ENCODE measurements at places on chromosomes 6 and 20.
A peak's percentile ranks its signal among the peaks of the same experiment; 100 is the strongest.

- no peak for DNase-seq
Observed at GRCh38 chr6:80363501-80364122, 257.1 kb downstream of the BCKDHB start.

- no peak for DNase-seq
Observed at GRCh38 chr6:95119927-95120326, 457.4 kb upstream of the MANEA start.

GRCh38 chr6:147366290-147366689, 142.2 kb upstream of the SAMD5 start:
- no peak for DNase-seq

GRCh38 chr6:156395276-156395675, 381.9 kb upstream of the ARID1B start:
- DNase-seq: no peak

DNA sequence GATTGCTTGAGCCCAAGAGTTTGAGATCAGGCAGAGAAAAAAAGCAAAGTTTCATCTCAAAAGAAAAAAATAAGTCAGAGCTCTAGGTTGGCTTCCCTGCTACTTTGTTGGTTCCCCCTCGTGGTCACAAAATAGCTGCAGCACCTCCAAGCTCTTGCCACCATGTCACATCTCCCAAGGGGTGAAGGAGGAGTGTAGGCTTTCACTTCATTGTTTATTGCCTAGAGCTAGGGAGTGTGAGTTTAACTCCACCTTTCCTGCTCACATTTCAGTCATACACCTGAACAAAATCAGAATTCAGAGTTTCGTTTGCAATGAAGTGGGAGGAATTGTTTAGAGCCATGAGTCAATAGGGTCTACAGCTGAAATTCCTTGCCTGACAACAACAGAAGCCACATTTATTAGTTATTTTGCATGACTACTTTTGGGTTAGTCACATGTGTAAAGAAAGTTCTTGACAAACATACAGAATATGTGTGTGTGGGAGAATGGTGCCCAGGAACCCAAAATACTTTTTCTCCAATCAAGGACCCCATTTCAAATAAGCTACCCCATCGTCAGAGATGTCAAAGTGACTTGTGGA, 56.2 kb upstream of the UFL1 start:
- no peak for DNase-seq

DNA sequence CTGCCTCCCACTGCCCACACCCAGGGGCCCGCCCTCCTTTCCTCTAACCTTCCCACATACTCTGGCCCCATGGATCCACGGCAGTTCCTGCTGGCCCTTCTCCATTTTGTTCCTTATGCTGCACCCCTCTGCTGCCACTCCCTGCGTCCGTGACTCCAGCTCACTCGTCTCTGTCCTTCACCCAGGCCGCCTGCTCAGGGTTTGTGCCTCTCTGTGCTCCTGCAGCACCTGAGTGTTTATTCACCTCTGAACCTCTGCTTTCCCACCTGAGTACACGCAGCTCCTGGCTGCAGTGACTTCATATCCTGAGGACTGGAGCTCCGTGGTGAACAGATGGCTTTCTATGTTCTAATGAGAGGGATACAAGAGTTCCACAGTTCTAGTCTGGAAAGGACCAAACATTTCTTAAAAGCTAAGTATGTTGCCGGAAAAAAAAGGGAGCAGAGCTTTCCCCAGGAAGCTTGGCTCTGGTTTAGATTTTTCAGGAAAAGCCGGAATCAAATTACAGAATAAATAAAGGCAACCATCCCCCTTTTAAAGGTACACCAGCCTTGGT, 1.5 kb upstream of the GNRH2 start:
- DNase-seq: no peak

DNA sequence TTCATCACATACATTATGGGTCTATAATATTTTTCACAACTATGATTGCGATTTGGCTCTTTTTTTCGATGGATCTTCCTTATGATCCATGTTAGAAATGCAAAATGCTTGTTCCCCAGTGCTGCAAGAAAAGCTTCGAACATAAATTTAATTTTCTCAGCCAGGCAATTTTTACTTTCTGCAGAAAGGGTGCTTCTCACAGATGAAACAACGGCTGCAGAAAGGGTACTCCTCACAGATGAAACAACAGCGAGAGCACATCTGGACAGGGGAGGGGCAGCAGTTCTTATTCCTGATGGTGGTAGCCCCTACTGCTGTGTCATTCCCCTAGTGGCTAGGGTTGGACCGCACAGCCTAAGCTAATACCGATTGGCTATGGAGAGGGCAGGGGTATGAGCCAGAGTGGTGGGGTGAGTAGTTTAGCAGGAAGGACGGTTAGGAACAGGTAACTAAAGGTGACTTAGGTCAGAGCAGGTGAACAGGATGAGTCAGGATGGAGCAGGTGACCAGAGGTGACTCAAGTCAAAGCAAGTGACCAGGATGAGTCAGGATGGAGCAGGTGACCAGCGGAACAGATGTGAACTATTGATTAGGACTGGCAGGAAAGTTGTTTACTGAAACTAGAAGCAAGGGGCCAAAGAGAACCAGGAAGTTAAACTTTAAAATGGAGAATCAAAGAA, 13.4 kb upstream of the TREML4 start:
- no peak for DNase-seq

GRCh38 chr20:688809-689212, 13.2 kb upstream of the SCRT2 start:
- peak; percentile 58 for DNase-seq

- no peak for DNase-seq
Observed at GRCh38 chr6:15744818-15745402, 82.1 kb upstream of the DTNBP1 start.

DNA sequence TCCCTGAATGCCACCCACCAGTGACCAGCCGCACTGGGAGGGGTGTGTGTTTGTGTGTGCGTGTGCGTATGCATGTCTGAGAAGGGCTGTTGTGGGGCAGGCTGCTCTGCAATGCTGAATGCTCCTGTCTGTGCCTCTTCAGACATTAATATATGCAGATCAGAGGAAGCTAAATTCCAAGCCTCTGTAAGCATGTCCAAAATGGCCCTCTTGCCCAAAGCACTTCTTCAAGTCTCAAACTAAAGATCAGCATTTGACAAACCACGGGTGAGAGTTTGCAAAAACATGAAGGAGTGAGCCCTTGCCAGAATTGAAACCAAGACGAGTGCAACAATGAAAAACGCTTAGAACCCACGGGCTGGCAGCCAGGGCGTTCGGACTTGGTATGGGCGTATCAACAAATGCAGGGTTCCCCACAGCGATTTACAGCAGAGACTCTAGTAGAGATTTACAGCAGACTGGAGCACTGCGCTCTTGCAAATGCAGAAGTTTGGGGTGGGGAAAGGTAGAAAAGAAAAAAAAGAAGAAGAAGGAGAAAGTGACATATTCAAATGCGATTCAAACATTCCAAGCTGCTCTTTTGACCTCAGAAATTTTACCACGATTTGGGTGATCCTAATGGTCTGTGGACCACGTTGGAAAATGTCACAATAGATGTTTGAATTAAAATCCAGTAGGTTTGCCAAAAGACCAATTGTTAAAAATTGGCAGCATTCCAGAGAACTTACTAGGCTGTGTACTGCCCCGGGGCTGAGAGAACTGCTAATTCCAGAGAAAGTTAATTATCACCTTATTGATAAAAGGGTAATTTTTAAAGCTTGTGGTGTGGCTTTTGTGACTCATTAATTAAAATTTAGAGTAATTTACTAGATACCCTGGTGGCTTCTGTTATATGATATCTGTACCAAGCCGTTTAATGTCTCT, 3.5 kb downstream of the SCML4 start:
- no peak for DNase-seq

DNA sequence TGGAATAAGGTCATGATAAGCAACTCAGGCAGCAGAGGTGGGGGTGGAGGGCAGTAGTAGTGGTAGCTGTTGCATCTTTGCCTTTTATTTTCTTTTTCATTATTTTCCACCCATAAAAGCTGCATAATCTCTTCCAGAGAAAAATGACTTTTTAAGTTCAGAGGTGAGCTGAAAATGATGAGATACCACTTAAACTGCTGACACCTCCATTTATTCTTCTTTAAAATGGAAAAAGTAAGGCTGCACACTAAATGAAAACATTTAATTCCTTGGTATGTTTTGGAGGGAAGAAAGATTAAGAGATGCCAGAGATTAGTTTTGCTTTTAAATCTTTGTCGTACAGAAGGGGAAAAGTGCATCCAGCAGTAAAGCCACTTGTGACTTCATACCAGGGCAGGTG, 97.2 kb downstream of the ADTRP start:
- DNase-seq: no peak

- no peak for DNase-seq
Observed at GRCh38 chr6:125808060-125808459, 17.3 kb downstream of the NCOA7 start.

- no peak for DNase-seq
Observed at GRCh38 chr6:89154131-89154530, 8.3 kb downstream of the PM20D2 start.

DNA sequence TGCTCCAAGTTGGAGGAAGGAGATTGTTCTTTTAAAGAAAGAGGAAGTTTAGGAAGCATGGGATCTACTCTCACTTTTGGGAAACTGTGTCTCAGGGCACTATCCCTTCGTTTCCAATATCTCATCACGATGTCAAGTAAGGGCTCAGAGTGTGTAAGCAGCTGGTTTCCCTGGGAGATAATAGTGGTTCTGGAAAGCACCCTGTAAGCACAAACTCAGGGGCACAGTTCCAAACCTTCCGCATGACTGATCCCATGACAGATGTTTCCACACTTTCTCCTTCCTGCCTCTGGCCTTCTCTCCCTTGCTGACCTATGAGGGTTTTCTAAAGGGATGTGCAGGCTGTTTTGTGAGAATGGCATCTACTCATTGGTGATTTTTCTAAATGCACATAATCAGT, 33.9 kb downstream of the ADTRP start:
- DNase-seq: no peak

GRCh38 chr6:24481449-24481848, 7.9 kb downstream of the GPLD1 start:
- DNase-seq: no peak

GRCh38 chr6:106973018-106973835, 1.3 kb downstream of the CD24 start:
- DNase-seq: no peak

- DNase-seq: peak; percentile 56
Observed at GRCh38 chr6:135054226-135054568, 425 bp downstream of the HBS1L start.
